ENCODE measurements at places on chromosomes 6 and 20. TPM values are rescaled to one million over a fixed set of nuclear protein-coding genes. Genes with fewer than 3 reads are reported as not detected.

DNA sequence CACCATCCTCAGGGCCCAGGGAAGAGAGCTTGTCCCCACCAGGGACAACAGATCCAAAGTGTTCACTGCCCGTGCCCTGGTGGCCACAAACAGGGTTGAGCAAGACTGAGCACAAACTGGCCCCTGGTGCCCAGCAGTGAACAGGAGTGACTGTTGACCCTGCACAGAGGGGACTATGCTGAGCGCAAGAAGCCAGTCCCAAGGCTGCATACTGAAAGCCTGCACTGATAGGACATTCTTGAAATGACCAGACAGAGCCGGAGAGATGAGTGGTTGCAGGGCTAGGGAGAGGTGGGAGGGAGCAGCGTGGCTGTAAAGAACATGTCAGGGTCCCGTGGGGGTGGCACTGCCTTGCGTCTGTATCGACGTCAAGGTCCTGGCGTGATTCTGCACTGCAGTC lies 2.9 kb upstream of the FNDC11 start:
- no peak for DNase-seq

- peak; percentile 50 for DNase-seq
Measured at GRCh38 chr6:14211562-14211942, 94.0 kb downstream of the CD83 start.

GRCh38 chr6:23180504-23181293 lies 611.3 kb downstream of the HDGFL1 start:
- DNase-seq, result no peak

The SEMG1 gene
- polyA plus RNA-seq, result not detected

DNA sequence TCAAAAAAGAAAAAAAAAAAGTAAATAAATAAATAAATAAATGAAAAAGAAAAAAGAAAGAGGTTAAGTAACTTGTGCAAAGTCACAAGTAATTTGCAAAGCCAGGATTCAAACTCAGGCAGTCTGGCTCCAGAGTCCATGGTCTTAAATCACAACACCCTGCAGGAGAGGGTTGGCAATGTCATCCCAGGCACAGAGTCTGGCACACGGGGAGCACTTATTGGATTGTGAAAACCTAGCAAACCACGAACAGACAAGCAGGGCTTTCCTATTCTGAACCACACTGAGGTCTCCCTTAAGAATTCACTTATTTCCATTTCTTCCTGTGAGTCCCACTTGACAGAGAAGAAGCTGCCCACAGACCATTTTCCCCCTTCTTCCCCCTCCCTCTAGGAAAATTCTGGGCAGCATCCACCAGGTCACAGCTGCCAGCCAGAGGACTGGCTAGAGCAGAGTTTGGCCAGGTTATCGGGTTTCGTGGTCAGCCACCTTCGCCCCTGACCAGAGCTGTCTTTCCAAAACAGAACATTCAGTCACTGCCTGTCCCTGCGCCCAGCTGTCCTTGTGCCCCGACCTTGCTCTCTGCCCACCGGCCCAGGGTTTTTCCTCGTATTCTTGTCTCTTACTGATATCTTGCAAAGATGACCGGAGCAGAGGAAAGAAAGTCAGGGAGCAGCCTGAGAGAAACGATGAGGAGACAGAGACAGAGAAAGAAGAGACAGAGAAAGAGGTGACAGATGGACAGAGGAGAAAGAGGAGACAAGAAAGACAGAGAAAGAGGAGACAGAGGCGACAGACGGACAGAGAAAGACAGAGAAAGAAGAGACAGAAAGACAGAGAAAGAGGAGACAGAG lies 106.4 kb upstream of the PTPN1 start:
- DNase-seq, result no peak

DNA sequence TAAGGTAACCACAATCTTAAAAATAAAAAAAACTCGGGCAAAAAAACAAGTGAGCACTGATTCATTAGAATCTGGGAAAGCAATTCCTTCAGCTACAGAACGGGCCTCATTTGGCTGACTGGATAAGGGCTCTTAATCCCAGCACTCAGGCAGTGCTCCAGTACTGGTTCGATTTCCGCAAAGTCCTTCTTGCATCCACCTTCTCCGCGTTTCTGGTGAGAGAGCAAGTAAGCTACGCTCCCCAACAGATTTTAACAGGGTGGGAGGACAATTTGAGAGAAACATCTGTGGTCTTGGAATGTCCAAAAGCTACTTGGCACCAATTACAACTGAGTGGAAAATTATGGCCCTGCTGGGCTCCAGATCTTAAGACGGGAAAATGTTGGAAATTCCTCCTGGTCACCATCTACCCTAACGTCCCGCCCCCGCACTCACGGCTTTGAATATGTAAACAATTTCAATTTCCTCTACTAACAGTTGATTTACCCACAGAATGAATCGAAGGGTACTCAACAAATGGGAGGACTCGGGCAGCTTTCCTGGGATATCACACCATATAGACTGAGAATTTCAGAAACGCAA lies 18.1 kb upstream of the ZSCAN9 start:
- DNase-seq, result no peak

The MATN4 gene
- polyA plus RNA-seq, result 0.41 TPM

- DNase-seq, result peak; percentile 14
Measured at GRCh38 chr6:130020073-130020906, 1.9 kb downstream of the L3MBTL3 start.

The GSTA1 gene
- 10.9 TPM for polyA plus RNA-seq

DNA sequence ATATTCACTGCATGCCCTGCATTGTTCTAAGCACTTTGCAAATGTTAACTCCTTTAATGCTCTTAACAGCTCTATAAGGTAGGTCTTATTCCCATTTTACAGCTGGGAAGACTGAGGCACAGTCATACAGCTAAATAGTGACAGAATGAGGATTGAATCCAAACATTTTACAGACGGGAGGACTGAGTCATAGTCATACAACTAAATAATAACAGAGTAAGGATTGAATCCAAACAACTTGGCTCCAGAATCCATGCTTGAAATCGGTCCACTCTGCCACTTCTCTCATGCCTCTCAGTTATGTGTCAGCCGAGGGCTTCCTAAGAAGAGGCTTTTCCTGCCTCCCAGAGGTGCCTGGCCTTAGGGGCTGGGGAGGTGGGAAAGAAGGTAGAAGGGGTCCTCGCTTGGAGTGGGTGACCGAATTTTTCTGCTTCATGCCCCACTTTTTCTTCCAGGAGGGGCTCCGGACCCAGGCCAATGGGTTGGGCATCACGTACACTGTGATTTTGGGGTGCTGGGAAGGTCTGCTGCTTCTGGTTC lies 137.4 kb upstream of the RNF24 start:
- no peak for DNase-seq

DNA sequence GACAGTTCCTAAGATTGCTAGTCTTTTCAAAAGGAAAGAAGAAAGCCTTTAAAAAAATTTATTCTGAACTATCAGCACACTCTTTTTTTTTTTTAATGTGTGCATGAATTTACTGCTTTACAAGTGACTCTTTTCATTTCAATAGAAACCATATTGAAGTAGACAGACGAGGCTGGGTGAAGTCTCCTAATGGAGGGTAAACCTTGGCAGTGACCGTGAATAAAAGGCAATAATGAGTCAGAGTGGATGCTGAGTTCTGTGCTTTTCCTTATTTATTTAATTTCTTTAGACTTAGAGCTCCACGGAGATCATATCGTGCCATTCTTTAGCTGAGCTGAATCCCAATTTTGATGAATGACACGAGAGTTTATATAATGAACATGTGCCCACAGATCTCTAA lies 196.9 kb downstream of the PRL start:
- DNase-seq, result no peak

The MDN1 gene
- 45.1 TPM for polyA plus RNA-seq

The SERPINB1 gene
- polyA plus RNA-seq, result 26.9 TPM

- DNase-seq, result no peak
Measured at GRCh38 chr6:137025786-137026730, 18.7 kb downstream of the IL20RA start.

GRCh38 chr6:87151781-87152525 lies 3.4 kb upstream of the ZNF292 start:
- peak; percentile 44 for DNase-seq

GRCh38 chr20:9686866-9687265 lies 152.0 kb downstream of the PAK5 start:
- DNase-seq, result no peak

GRCh38 chr6:328924-329323 lies 36.6 kb downstream of the DUSP22 start:
- DNase-seq, result no peak

- DNase-seq, result no peak
Measured at GRCh38 chr6:131807644-131808459, at the start of gene ENPP1. ENPP1 (plus strand) TSS chr6:131808020; CDS start chr6:131808036, 16 bp downstream.

- no peak for DNase-seq
Measured at GRCh38 chr6:124714728-124715127, 247.5 kb upstream of the RNF217 start.

GRCh38 chr6:36267731-36268477 lies 2.0 kb upstream of the PNPLA1 start:
- no peak for DNase-seq

GRCh38 chr6:15824811-15825210 lies 162.0 kb upstream of the DTNBP1 start:
- no peak for DNase-seq

The SLC17A4 gene
- polyA plus RNA-seq, result 1.4 TPM

GRCh38 chr6:169556758-169557548 lies 144.9 kb downstream of the WDR27 start:
- no peak for DNase-seq

- no peak for DNase-seq
Measured at GRCh38 chr20:16059841-16060240, 513.4 kb downstream of the KIF16B start.

The MAS1 gene
- polyA plus RNA-seq, result not detected

The NR2E1 gene
- polyA plus RNA-seq, result not detected

DNA sequence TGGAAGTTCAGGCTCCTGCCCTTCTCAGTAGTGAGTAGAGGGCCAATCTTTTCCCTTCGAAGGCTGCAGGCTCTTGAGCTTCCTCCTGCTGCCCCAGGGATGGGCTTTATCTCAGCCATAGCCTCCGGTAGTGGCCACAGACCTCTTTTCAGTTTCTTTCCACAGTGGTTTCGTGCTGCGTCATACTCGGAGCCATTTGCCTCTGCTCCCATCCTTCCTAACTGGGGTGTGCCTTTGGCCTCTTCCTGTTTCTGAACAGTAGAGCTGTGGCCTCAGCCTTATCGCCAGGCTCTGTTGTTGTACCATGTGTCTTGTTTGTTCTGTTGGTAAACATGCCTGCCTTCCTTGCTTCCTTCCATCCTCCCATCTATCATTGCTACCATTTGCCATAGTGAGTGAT lies 54.1 kb downstream of the TULP4 start:
- DNase-seq, result no peak

The MYT1 gene
- 0.33 TPM for polyA plus RNA-seq

- DNase-seq, result no peak
Measured at GRCh38 chr6:45209762-45210161, 118.4 kb upstream of the RUNX2 start.

DNA sequence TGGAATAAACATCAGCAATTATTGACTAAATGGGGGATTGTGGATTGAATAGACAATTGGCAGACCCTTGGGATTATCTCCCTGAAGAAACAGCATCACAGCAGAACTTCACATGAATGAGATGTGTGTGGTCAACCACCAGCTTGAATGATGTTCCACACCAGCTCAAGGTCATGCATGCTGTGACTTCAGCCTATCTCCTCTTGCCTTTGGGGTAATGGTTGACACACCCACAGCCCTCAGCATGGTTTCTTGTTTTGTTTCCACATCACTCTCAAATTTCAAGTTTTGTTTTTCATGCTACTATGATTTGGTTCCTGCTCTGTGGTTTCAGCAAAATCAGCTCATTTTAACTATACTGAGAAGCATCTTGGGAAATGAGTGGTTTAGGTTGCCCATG lies 94.3 kb downstream of the PAK5 start:
- DNase-seq, result no peak

DNA sequence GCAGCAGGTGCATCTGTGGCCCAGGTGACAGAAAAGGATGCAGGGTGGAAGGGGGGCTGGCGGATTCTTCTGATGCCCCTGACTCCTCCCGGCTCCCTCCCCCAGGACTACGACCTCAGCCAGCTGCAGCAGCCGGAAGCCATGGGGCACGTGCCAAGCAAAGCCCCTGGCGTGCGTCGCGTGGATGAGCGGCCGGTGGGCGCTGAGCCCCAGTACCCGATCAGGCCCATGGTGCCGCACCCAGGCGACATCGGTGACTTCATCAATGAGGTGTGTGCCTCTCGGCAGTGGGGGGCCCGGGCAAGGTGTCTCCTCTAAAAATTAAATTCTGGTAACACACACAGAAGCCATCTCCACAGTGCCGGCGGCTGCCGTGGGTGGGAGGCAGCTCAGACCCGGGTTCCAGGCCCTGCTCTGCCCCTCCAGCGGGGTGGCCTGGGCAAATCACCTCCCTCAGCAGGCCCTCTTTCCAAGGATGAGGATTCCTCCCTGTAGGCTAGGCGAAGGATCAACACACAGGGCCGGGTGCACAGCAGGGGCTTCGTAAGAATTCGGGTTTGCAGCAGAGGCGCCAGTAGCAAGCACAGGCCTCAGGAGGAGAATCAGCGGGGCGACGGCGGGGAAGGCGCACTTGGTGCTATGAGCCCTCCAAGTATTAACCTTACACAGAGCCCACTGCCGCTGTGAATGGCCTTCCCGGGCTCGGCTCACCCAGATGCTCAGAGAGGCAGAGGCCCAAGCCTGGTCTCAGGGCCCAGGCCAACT lies 131.5 kb downstream of the TAF4 start:
- no peak for DNase-seq

GRCh38 chr6:38273325-38273724 lies 366.4 kb downstream of the BTBD9 start:
- DNase-seq, result no peak

- DNase-seq, result no peak
Measured at GRCh38 chr6:167576050-167576741, 250.5 kb upstream of the AFDN start.

- DNase-seq, result no peak
Measured at GRCh38 chr20:5608104-5608441, 142.1 kb upstream of the SHLD1 start.

DNA sequence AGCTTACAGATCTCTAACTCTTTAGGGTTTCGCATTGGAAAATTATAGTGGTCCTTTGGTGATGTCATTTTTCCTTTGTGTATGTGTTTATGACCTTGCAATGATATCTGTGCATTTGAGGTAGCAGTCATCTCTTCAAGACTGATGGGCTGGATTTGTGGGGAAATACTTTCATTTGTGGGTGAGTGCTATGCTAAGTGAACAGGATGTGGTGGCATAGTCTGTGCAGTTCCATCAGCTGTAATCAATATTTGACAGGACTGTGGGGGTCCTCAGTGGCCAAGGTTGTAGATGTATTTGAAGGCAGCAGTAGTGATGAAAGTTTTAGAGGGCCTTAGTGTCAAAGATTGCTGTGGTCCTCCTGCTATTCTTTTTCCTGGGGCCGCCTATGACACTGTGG lies 79.5 kb downstream of the CYP39A1 start:
- no peak for DNase-seq
